Right ventricle myocardium inferior (tissue), 1 donor: ENCODE measurements at places on chromosomes 1 and 21. TPM values are rescaled to one million over a fixed set of nuclear protein-coding genes. Genes with fewer than 3 reads are reported as not detected.

- DNase-seq: no peak
Measured at GRCh38 chr1:162977944-162978568, 91.1 kb upstream of the RGS4 start.

GRCh38 chr21:34779860-34780259 lies 111.1 kb downstream of the CLIC6 start:
- DNase-seq: no peak

DNA sequence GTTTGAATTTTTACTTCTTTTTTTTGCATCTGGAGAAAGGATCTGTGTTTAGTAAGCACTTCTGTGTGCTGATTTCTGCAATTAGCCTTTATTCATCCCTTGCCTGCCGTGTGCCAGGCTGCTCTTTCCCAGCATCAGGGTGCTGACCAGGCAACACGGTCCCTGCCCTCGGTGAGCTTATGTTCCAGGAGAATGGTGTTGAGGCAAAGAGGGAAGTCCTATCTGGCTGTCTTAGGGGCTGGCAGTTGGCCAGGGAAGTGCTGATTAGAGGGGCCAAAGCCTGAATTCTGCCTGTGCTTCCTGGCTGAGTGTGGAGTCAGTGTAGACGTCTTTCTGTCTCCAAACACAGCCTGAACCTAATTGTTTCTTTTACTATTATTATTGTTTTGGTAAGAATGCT lies 187.1 kb downstream of the CAMTA1 start:
- DNase-seq: no peak

DNA sequence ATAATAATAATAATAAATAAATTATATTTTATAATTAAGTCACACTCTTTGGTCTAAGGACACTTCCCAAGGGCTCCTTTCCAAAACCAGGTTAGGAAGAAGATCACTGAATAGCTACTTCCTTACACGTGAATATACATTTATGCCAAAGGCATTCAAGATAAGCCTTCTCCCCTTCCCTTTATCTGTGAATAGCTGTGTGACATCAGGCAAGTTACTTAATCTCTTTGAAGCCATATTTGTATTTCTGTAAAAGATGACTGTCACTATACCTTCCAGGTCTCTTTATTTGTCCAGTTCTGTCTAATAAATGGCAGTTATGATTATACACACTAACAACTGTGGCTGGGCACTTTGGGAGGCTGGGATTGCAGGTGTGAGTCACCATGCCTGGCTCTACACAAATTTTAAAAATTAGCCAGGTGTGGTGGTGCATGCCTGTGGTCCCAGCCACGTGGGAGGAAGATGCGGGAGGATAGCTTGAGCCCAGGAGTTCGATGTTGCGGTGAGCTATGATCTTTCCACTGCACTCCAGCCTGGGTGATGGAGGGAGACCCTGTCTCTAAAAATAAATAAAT lies 5.5 kb upstream of the RNF11 start:
- no peak for DNase-seq

AIRE gene
- total RNA-seq: not detected

ATP1A4 gene
- total RNA-seq: not detected

GRCh38 chr1:162571696-162572095 lies 10.2 kb downstream of the UAP1 start:
- DNase-seq: no peak

DNA sequence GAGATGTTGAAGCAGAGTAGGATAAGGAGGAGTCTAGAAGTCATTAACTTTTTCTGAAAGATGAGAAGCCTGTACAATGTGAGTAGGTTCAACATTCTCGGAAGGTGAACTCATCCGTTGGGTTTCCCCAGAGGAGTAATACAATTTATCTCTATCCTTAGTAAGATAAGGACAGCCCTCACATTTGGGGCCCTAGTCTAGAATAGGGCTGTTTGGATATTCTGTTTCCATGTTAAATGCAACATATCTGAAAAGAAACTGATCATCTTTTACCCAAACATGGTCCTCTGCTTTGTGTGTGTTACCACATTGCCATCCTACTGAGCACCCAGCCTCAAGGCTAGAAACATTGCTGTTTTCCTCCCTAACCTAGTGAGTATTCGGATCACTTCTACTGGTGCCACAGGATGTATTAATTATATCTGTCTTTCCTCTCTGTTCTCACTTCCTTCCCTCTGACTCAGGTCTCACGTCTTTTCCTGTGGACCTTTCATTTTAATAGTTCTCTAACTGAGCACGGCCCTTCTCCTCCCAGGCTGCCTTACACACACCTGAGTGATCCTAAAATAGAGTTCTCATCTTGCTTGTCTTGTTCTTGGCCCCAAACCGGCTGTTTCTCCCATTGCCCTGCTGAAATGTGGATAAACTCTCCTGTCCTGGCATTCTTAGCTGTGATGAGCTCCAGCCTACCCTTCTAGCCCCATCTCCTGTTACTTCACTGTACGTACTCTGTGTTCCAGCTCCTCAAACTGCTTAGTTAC lies 91.7 kb downstream of the CDC14A start:
- no peak for DNase-seq

GRCh38 chr1:185704181-185704580 lies 30.0 kb upstream of the HMCN1 start:
- DNase-seq: no peak
